ENCODE measurements at places on chromosomes 5 and 9.

GRCh38 chr9:81825846-81826516 lies 102.2 kb upstream of the SPATA31D4 start:
- DNase-seq = no peak

DNA sequence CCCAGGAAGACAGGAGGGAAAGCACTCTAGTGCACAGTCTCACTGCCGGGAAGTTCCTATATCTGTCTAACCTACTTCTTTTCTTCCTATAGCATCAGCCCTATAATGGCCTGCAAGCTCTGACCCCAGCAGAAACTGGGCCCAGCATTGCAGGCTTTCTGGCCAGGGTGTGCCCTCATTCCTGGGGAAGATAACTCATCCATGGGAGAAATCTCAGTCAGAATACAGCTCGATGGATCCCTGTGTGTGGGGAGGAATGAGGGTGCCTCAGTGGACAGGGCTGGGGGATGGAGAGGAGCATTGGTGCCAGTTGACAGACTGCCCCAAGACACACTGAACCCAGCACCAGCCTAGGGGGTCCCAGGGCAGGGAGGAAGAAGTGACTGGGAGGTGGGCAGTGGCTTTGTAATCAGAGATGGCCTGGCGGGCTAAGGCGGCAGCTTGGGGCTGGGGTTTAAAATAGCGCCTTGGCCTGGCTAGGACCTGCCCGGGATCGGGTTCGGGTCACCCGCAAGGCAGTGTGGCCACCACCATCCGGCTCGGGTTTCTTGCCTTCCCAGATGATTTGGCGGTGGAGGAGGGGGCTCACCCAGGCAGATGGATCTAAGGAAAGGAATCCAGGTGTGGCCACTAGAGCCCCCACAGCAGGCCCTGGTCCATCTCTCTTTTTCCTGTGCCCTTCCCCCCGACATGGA lies 7.6 kb upstream of the CXXC5 start:
- no peak for DNase-seq

- DNase-seq = no peak
Observed at GRCh38 chr9:69249337-69249736, 75.3 kb downstream of the TJP2 start.

GRCh38 chr9:5336688-5337087 lies 3.0 kb downstream of the RLN1 start:
- no peak for DNase-seq

DNA sequence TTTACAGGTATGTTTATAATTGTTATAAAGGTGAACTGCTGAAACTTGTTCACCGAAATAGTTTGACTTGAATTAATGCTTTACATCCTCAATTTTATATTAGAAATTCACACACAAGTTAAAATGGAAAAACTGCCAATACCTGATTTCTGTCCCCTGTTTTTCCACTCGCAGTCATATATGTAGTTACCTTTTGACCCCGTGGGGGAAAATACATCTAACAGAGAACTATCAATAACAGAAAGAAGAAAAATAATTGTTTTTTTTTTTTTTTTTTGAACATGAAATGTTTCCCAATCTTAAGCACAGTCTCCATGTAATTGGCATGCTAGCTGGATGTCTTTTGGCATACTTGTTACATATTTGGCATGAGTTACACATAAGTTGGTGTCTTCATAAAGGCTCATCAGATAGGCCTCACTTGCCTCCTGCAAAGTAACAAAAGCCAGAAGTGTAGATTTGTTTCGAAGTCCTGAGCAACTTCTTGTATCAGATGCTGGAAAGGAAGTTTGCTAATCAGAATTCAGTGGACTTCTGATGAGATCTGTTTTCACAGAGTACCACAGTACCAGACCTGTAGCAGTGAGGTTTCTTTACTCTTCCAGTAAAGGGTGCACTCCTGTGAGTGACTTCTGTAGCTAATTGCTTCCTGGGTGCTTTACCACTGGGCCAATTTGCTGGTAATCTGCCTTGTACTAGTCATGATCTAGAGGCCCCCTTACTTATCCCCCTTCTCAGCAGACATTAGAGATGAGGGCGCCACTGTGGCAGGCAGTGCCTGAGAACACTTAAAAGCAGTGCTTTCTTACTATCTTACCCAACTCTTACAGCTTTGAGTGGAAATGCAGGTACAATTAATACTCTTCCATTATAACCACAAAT lies 36.2 kb upstream of the CXXC5 start:
- DNase-seq = no peak

GRCh38 chr5:151406322-151406947 lies 41.0 kb upstream of the SLC36A1 start:
- DNase-seq = no peak

DNA sequence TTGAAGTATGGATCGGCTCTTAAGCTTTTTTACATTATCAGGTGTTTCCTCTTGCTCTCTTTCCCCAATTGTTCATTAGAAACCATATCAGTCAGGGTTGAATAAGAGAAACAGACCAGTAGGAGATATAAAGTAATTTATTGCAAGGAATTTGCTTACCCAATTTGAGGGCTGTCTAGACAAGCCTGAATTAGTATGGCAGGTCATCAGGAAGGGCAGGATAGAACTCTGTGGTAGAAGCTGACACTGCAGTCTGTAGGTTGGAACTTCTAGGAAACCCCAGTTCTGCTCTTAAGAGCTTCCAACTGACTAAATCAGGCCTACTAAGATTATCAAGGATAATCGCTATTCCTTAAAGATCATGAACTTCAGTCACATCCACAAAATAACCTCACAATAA lies 24.3 kb downstream of the ISOC1 start:
- no peak for DNase-seq

DNA sequence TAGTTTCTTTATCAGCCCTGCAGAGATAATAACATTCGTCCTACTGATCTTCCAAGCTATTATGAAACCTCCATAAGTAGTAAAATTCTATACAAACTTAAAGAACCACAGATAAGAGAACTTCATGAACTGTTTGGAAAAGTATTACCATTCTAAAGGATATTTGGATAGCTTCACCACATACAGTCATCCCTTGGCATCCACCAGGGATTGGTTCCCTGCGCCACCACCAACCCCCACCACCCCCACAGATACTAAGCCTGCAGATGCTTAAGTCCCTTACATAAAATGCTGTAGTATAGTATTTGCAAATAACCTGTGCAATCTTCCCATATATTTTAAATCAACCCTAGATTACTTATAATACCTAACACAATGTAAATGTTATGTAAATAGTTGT lies 61.4 kb upstream of the SHISAL2B start:
- DNase-seq = no peak

GRCh38 chr9:122263699-122264349 lies 816 bp downstream of the RBM18 start:
- no peak for DNase-seq
